ENCODE measurements at places on chromosomes 13 and 19.

DNA sequence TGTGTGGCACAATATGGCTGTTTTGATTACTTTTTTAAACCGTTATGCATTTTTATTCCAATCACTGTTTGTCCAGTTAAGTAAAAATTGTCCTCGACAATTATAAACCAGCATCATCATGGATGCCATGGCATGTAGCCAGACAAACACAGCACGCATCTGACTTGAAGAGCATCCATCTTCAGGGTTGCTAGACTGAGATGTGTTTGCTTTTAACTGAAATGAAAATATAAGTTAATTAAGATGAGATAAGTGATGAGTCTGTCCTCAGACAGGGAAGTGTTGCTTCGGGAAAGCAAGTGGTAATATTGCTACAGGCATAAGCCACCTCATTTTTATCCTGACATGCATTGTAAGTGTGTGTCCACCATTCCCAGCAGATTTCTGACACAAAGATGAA, 92.8 kb upstream of the TPP2 start:
- DNase-seq, result no peak

DNA sequence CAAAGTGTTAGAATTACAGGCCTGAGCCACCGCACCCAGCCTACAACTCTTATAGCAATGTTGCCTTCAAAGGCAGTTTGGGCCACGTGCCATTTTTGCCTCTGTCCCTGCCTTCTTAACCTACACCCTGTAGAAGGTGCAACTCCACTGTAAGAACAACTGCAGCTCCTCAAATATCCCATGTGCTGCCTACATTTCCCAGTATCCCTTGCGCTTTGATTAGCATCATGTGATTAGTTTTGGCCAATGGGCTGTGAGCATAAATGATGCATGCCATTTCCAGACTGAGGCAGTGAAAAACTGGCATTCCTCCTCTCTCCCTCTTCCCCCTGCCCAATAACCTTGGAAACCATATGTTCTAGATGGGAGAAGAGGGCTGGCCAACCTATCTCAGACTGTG, 75.2 kb upstream of the MRI1 start:
- peak; percentile 14 for DNase-seq

GRCh38 chr13:48500652-48501197, 32.2 kb downstream of the RCBTB2 start:
- peak; percentile 27 for DNase-seq

GRCh38 chr19:47860602-47861297, 1.7 kb downstream of the TPRX2 start:
- no peak for DNase-seq

DNA sequence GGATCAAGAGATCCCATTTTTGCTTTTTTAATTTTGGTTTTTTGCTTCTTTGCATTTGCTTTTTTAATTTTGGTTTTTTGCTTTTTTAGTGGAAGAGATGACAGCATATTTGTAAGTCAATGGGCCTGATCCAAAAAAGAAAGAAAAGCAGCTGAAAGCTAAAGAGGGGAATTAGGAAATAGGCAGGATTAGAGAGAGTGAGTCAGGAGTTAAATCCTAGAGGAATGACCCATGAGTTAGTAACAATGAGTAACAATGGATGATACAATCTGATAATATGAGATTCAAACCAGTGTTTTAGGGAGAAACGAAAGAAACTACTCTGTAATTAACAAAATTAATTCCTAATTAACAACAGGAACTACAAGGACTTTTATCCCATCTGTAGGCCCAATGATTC, 111.2 kb upstream of the SGCG start:
- no peak for DNase-seq
